ENCODE measurements at places on chromosomes 12 and 14. TPM values are rescaled to one million over a fixed set of nuclear protein-coding genes. Genes with fewer than 3 reads are reported as not detected.

DNA sequence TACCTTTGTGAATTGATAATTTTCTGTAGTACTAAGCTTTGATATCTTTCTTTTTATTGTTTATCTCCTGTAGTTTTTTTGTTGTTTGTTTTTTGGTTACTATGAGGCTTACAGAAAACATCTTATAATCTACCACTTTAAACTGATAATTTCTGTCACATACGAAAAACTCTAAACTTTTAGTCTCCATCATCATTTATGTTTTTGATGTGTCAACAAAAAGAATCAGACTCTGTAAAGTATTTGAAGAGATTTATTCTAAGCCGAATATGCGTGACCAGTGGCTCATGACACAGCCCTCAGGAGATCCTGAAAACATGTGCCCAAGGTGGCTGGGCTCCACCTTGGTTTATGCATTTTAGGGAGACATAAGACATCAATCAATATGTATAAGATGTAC, 167.1 kb upstream of the ARHGAP5 start:
- DNase-seq, result no peak
- no peak overlapping the region for H3K4me3 ChIP-seq
- no peak overlapping the region for H3K27ac ChIP-seq

GRCh38 chr12:109609342-109609741, 35.7 kb downstream of the MVK start:
- H3K4me1 ChIP-seq, result no peaks in the 10 kb centered on the region
- H3K36me3 ChIP-seq, result no peaks in the 10 kb centered on the region
- H3K27ac ChIP-seq, result no peak overlapping the region
- H3K4me3 ChIP-seq, result no peak overlapping the region
- no peak for DNase-seq

DNA sequence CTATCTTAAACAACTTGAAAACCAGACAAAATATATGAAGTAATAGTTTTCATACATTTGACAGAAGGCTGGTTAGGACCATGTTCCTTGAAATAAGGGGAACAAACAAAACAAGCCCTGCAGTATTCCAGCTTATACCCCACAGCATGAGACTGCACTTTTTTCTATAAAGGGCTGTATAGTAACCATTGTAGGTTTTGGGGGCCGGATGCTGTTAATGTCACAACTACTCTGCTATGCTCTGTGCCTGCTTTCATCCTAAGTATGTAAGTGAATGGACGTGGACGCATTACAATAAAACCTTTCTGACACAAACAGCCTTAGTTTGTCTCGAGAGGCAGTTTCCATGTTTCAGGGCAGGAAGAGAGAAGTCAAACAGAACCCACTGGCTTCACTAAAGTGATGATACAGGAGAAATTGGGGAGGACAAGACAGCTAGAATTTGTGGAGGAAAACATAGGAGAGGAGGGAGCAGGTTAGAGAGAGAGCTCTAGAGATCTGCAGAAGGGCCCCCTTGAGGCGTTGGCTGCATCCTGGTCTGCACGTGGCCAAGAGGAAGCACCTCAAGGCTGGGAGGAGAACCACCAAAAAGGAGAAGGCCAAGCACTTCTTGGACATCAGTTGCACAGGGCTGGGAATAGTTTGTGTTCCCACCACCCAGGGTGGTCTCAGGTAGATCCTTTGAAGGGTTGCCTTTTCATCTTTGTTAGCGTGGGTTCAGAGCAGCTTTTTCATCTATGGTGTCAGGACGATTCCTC, 63.7 kb downstream of the TRAF3 start:
- H3K27me3 ChIP-seq, result no peaks in the 10 kb centered on the region
- H3K4me1 ChIP-seq, result peaks cover 5% of the 10 kb centered on the region
- no peak for DNase-seq
- H3K4me3 ChIP-seq, result no peak overlapping the region
- no peak overlapping the region for H3K27ac ChIP-seq
- peaks cover 18% of the 10 kb centered on the region for H3K36me3 ChIP-seq

DNA sequence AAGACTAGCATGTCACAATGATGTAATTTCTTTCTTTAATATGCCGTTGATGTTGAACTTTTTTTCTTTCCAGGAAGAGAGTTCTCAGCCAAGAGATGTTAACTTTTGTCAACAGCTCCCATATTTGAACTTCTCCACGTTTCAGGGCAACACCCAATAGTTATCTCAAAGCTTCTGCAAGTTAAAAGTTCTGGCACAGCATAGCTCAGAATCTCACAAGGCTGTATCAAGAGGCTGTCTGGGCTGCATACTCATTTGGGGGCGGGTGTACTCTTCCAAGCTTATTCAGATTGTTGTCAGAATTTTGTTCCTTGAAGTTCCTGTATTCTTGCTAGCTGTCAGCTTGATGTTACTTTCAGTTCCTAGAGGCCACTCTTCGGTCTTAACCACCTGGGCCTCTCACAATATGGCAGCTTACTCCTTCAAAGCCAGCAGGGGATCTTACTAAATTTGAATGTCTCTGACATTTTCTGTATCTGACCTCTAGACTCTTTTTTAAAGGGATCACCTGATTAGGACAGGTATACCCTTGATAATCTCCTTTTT, 38.9 kb downstream of the KCNC2 start:
- H3K27ac ChIP-seq, result no peak overlapping the region
- no peaks in the 10 kb centered on the region for H3K4me1 ChIP-seq
- no peak overlapping the region for H3K4me3 ChIP-seq
- H3K36me3 ChIP-seq, result no peaks in the 10 kb centered on the region

- no peak overlapping the region for H3K27ac ChIP-seq
- DNase-seq, result no peak
- H3K4me3 ChIP-seq, result no peak overlapping the region
- H3K4me1 ChIP-seq, result peaks cover 5% of the 10 kb centered on the region
- no peaks in the 10 kb centered on the region for H3K36me3 ChIP-seq
- no peaks in the 10 kb centered on the region for H3K27me3 ChIP-seq
These were observed 741.7 kb downstream of the VRK1 start for GRCh38 chr14:97538749-97539410.

DNA sequence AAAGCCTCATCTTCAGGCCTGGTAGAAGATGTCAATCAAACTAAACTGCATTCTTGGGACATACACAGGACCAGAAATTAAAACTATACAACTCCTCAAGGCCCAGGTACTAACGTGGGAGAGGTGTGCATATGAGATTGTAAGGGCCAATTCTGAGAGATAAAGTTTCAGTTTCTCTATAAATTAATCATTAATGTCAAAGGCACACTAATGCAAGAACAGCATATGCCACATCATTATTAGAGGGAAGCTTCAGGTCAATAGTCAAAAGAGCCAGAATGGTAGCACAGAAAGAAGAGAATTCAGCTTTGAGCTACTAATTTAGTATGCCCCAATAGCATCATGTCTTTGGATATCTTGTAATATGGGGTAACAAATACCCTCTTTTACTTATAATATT, 744.9 kb upstream of the MGAT4C start:
- H3K27ac ChIP-seq, result no peak overlapping the region
- H3K27me3 ChIP-seq, result no peaks in the 10 kb centered on the region
- no peak for DNase-seq
- H3K36me3 ChIP-seq, result no peaks in the 10 kb centered on the region

DNA sequence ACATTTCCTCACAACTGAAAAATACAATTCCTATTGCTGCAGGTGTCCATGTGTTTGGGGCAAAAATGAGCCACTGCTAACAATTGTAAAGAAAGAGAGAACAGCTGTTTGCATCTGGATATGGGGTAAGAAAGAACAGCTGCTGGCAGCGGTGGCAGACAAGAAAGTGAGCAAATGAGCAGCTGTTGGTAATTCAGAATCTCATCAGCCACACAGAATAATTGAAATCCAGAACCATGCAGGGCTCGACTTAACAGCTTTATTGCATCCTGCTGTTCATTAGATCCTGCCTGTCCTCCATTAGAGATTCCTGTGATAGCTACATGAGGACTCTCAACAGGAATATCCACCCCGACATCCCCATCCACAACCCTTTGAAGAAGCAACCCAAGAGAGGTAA, 62.5 kb upstream of the TSPAN8 start:
- H3K36me3 ChIP-seq, result no peaks in the 10 kb centered on the region
- no peaks in the 10 kb centered on the region for H3K4me1 ChIP-seq
- H3K27ac ChIP-seq, result no peak overlapping the region

TPH2 gene
- total RNA-seq, result not detected

- peaks cover 3% of the 10 kb centered on the region for H3K36me3 ChIP-seq
- H3K4me1 ChIP-seq, result no peaks in the 10 kb centered on the region
- DNase-seq, result no peak
- H3K27me3 ChIP-seq, result no peaks in the 10 kb centered on the region
- H3K27ac ChIP-seq, result no peak overlapping the region
- no peak overlapping the region for H3K4me3 ChIP-seq
These were observed 78.6 kb upstream of the PAWR start for GRCh38 chr12:79769189-79769859.

CD69 gene
- 153 TPM for total RNA-seq

- H3K27ac ChIP-seq, result no peak overlapping the region
- no peak for DNase-seq
- H3K27me3 ChIP-seq, result no peaks in the 10 kb centered on the region
- H3K4me3 ChIP-seq, result no peak overlapping the region
- peaks cover 13% of the 10 kb centered on the region for H3K4me1 ChIP-seq
These were observed 149.9 kb upstream of the BTG1 start for GRCh38 chr12:92295523-92295922.

GRCh38 chr14:76077340-76077739, 74.4 kb upstream of the GPATCH2L start:
- no peaks in the 10 kb centered on the region for H3K36me3 ChIP-seq
- no peaks in the 10 kb centered on the region for H3K27me3 ChIP-seq
- no peak for DNase-seq

DNA sequence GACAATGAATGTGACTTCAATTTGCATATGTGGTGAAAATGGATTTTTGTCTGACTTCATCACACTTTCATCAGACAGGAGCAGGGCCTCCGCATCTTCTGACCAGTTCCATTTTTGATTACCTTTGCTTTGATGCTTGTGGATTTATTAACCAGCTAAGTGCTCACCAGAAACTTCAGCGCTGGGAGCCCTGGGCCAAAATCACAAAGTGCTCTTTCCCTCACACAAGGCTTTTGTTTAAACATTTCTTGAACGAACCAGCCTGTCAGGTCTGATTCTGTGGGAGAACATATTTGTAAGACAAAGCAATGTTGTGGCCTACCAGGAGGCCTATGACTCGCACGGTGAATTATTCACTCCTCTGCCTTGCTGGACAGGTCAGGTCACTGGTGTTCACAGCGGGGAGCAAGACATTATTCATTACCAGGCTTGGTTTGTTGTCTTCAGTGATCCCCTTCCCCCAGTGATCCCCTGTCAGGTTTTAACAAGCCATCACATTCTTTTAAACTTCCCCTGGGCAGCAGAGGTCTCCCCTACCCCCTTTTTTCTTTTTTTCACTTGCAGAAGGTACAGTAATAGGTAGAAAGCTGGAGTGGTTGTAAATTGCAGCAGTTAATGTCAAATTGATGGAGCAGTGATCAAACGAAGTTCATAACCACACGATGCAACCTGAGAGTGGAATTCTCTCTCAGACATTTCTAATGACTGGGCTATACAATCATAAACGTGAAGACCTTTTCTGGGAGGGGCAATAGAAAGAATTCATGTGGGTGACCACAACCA, 167.5 kb upstream of the PRICKLE1 start:
- H3K4me1 ChIP-seq, result no peaks in the 10 kb centered on the region
- no peak overlapping the region for H3K4me3 ChIP-seq
- no peak overlapping the region for H3K27ac ChIP-seq
- no peaks in the 10 kb centered on the region for H3K27me3 ChIP-seq

ANKS1B gene
- not detected for total RNA-seq

FGD6 gene
- 2.0 TPM for total RNA-seq

DNA sequence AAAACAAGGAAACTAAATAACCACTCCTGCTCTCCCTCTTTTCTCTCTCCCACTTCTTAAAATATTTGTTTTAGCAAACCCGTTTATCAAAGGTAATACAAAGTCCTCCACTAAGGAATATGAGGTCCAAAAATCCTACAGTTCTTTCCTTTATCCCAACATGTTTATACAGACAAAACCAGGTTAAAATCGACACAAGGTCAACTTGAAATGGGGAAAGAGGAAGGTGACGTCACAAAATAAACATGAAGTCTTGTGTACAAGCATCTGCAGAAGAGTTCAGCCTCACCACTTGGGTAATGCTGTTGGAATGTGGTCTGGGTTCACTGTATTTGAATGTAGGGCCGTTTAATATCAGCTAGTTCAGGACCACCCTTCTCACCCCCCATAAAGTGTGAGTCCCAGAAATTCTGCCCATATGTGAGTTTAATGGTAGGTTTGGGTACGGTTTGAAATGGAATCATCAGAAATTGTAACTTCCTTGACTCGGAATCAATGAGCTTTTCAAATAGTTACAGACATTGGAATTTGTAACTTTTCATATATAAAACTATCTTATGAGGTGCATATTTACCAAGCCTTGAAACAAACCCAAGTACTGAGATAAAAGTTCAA, 120.0 kb upstream of the SLC38A2 start:
- H3K4me1 ChIP-seq, result no peaks in the 10 kb centered on the region
- no peak overlapping the region for H3K27ac ChIP-seq
- no peaks in the 10 kb centered on the region for H3K36me3 ChIP-seq
- H3K4me3 ChIP-seq, result no peak overlapping the region
- no peak for DNase-seq
- no peaks in the 10 kb centered on the region for H3K27me3 ChIP-seq

LRP6 gene
- 4.1 TPM for total RNA-seq

- no peak for DNase-seq
- H3K27ac ChIP-seq, result no peak overlapping the region
- H3K4me3 ChIP-seq, result no peak overlapping the region
- H3K4me1 ChIP-seq, result peaks cover 1% of the 10 kb centered on the region
- no peaks in the 10 kb centered on the region for H3K36me3 ChIP-seq
These were observed 98.7 kb downstream of the PHETA1 start for GRCh38 chr12:111270239-111270638.

KRT71 gene
- not detected for total RNA-seq

DNA sequence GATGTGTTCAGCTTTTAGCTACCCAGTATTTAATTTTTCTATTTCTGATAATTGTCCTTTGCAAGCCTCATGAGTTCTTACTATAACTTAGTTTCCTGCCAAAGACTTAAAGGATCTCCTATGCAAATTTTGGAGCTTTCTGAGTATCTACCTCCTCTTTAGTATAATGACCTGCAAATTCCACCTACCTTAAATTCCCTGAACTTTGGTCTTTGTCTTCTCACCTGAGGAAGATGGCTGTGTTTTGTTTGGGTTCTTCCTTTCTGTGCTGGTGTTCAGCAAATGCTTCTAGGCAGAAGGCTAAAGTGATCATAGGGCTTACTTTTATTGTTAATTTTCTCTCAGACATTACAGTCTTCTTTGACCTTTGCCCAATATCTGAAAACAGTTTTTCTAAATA, 142.8 kb downstream of the FUT8 start:
- DNase-seq, result no peak
- no peak overlapping the region for H3K4me3 ChIP-seq
- H3K4me1 ChIP-seq, result peaks cover 23% of the 10 kb centered on the region
- no peaks in the 10 kb centered on the region for H3K27me3 ChIP-seq
- no peak overlapping the region for H3K27ac ChIP-seq

- DNase-seq, result no peak
- peaks cover 40% of the 10 kb centered on the region for H3K36me3 ChIP-seq
- no peak overlapping the region for H3K4me3 ChIP-seq
- H3K27me3 ChIP-seq, result no peaks in the 10 kb centered on the region
These were observed 39.2 kb downstream of the EID3 start for GRCh38 chr12:104342635-104343249.

IRF2BPL gene
- total RNA-seq, result 34.8 TPM

GRCh38 chr12:118034429-118035189, 18.1 kb downstream of the RFC5 start:
- peaks cover 60% of the 10 kb centered on the region for H3K4me1 ChIP-seq
- DNase-seq, result peak; percentile 29
- H3K4me3 ChIP-seq, result no peak overlapping the region
- peaks cover 68% of the 10 kb centered on the region for H3K36me3 ChIP-seq
- peak overlapping the region; percentile 87 for H3K27ac ChIP-seq

Data from activated naive CD4-positive, alpha-beta T cell treated with anti-CD3 and anti-CD28 coated beads for 36 hours (primary cell).